ENCODE measurements at places on chromosomes 3 and 15. TPM values are rescaled to one million over a fixed set of nuclear protein-coding genes. Genes with fewer than 3 reads are reported as not detected.

The NAALADL2 gene
- total RNA-seq, result 18.5 TPM

DNA sequence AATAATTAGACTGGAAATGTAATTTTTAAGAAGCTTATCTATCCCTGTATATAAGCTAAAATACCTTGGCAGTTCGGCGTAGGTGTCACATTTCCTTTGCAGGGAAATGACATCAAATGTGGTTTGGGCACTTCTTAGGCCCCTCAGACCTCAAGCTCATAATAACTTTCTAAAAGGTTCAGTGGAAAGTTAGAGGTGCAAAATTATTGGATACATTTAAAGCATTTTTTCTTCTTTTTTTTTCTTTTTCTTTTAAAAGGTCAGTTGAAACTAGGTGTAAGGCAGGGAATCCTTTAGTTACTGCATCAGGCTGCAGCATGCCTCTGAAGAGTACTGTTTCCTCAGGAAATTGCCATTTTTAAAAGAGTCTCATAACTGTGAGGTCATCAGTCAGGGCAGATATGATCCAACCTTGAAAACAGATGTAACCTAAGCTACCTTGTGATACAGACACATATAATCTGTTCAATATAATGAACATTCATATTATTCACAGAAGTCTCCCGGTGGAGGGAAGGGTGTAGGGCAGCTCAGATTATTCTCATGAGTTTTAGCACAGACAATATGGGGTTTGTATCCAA, 4.8 kb downstream of the SACM1L start:
- H3K4me3 ChIP-seq, result no peak overlapping the region
- DNase-seq, result no peak
- no peak overlapping the region for H3K27ac ChIP-seq
- H3K36me3 ChIP-seq, result peaks cover 10% of the 10 kb centered on the region
- H3K4me1 ChIP-seq, result peaks cover 51% of the 10 kb centered on the region

DNA sequence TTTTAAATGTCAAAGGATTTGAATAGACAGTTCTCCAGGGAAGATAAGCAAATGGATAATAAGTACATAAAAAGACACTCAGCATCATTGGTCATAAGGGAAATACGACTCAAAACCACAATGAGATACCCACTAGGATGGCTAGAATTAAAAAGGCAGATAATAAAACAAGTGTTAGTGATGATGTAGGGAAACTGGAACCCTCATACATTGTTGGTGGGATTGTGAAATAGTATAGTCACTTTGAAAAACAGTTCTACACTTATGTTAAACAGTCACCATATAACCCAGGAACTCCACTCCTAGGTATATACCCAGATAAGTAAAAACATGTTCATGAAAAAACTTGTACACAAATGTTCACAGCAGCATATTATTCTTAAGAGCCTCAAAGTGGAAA, 72.5 kb downstream of the GPR156 start:
- no peaks in the 10 kb centered on the region for H3K36me3 ChIP-seq
- H3K27ac ChIP-seq, result no peak overlapping the region
- DNase-seq, result no peak

The MORF4L1 gene
- total RNA-seq, result 500 TPM

The CAV3 gene
- total RNA-seq, result not detected

The P2RY13 gene
- 2.3 TPM for total RNA-seq

DNA sequence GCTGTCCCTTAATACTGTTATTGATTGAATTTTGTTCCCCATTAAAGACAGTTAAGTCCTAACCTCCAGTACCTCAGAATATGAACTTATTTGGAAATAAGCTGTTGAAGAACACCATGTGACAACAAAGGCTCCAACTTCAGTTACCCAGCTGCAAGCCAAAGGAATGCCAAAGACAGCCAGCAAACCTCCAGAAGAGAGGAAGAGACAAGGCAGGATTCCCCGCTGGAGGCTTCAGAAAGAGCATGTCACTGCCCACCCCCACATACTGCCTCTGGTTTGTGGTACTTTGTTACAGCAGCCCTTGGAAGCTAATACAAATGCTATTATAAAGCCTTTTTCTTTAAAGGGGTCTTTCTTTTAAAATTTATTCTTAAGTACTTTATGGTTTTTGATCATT, 18.4 kb upstream of the NEK10 start:
- H3K27me3 ChIP-seq, result no peaks in the 10 kb centered on the region
- H3K27ac ChIP-seq, result peak overlapping the region; percentile 56
- no peaks in the 10 kb centered on the region for H3K4me1 ChIP-seq
- no peak overlapping the region for H3K4me3 ChIP-seq

The ITGA11 gene
- total RNA-seq, result 6.1 TPM
